ENCODE measurements at places on chromosomes 12 and 14.

- no peak for DNase-seq
Observed at GRCh38 chr14:82500222-82500621, 966.6 kb upstream of the SEL1L start.

GRCh38 chr12:51449580-51450246 lies 25.1 kb downstream of the SLC4A8 start:
- no peak for DNase-seq

DNA sequence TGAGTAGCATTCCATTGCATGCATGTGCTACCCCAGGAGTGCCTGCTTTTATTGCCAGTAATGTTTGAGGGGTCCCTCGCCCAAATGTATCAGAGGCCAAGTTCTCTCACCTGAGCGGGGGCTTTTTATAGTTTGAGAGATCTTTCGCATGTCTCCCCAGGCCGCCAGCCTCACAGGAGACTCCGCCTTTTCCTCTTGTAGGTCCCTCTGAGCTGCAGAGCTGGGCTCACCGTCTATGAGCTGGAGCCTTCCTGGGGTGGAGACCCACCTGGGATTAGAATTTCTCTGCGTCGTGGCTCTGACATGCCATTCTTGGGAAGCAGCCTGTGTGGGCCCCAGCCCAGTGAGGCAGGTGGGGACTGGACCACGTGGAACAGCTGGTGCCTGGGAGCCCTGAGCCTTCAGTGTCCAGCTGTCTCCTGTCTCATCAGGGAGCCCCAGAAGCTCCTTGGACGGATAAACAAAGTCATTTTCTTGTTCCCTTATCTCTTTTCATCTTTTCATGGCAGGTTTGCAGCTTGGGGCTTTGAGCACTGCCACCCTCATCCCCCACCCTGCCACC lies 261.7 kb upstream of the CRY1 start:
- no peak for DNase-seq

DNA sequence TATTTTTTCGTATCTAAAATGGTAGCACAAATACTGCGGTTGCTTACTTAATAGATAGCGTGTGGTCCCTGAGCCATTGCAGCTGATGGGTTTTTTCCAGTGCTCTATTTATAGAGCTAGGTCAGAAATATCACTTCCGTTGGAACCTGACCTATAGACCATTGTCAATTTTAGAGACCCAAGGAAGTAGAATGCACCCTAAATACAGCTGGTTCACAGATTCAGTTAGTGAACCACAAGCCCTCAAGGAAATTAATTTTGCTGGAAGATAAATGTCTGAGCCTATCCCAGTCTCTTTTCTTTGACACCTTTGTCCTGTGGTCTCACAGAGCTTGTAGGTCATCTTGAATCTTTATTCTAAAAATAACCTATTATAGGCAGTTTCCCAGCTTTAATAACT lies 391.0 kb downstream of the ZFP36L1 start:
- no peak for DNase-seq

DNA sequence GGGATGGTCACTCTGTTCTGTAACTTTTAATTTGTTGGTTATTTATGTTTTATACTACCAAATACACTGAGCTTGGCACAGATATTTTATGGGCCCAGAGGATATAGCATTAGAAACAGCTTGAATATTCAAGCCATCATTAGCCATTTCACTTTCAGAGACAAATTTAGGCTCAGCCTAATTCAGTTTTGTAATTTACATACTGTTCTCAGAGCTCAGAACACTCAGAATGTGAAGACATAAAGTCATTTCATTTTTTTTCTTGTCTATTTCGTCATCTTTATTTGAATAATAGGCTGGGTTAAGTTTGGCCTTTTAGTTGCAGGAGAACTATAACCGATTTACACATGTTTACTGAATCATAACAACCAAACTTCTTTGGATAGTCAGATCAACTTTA lies 361.7 kb downstream of the SNAPC1 start:
- no peak for DNase-seq

DNA sequence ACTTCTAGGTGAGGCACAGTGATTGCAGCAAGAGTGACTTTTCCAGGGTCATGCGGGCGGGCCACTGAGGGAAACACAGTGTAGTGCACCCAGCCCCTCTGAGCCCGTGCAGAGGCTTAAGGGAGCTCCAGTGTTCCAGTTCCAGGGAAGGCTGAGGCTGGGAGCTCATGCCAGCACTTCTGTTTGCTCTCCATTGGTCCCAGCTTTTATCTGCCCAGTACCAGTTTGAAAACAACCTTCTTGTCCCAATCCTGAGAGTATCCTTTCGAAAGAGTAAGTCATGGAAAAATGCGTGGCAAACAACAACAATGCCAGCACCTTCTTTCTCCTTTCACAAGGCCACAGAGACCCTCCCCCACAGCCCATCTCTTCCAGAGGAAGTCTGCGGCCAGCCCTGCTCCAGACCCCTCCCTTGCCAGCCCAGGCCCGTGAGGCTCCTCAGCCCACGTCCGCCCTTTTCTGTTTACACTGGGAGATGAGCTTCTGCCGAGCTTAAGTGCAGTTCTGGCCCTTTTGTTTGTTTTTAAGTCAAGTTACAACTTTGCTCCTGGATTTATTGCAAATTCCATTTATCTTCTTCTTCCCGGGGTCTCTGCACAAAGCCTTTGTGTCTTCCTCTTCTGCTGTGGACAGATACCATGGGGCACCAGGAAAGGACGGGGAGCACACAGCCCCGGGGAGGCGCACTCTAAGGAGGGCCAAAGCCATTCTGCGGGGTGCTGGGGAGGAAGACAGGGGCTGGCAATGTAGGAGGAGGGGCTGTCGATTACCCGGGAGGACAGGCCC lies 185.6 kb downstream of the ZFP36L1 start:
- DNase-seq: no peak

DNA sequence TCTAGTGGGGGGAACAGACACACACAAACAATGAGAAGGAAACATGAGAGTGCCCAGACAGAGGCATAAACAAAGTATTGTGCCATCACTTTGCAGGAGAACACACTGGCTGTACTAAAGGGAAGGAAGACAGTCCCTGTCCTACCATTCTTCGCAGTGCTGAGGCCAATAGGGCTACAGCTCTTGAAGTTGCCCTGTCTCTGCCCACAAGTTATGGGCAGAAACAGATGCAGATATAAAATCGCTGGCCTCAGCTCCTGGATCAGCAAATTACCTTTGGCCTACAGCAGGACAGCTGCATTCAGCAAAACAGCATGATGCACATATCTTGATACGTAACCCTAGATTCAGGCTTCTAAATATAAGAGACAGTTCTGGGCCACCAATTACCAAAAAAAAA lies 23.0 kb upstream of the PRKAB1 start:
- no peak for DNase-seq

- DNase-seq: no peak
Observed at GRCh38 chr12:116620492-116621191, 61.5 kb downstream of the MAP1LC3B2 start.

GRCh38 chr14:43754838-43755237 lies 752.2 kb downstream of the FSCB start:
- DNase-seq: no peak

DNA sequence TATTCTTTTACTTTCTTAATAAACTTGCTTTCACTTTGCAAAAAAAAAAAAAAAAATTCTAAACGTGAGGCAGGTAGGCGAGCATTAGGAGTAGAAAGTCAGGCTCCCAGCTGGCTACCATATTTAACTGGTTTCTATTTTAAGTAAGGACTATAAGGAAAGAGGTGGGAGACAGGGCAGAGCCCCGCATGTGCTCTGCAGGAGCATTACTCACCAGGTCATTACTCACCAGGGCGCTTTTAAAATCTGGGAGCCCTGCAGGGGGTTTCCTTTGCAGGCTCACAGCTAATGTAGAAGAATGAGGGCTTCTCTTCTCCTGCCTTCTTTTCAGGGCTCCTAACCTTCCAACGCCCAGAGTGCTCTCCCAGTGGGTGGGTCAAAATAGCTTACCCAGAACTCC lies 14.0 kb upstream of the DPF3 start:
- no peak for DNase-seq

DNA sequence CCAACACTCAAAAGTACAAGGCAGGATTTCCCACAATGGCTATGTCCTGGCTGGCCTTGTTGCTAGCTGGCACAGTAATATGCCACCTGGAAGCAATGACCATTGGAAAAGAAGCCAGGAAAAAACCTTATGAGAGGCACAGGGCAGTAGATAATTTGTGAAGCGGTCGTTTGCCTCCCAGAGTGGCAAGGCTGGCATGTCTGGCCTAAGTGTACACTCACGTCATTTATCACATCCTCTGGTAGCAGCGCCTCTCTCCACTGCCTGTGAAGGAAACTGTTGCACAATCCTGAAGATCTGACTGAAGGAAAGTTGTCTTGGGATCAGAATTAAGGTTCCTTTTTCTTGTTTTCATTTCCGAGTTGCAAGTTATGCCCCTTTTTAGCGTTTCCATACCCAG lies 408.5 kb downstream of the ZFP36L1 start:
- DNase-seq: no peak

- DNase-seq: no peak
Observed at GRCh38 chr14:19823765-19824164, 20.2 kb downstream of the OR4N2 start.

- peak; percentile 19 for DNase-seq
Observed at GRCh38 chr14:91047174-91047753, 13.2 kb downstream of the RPS6KA5 start.

DNA sequence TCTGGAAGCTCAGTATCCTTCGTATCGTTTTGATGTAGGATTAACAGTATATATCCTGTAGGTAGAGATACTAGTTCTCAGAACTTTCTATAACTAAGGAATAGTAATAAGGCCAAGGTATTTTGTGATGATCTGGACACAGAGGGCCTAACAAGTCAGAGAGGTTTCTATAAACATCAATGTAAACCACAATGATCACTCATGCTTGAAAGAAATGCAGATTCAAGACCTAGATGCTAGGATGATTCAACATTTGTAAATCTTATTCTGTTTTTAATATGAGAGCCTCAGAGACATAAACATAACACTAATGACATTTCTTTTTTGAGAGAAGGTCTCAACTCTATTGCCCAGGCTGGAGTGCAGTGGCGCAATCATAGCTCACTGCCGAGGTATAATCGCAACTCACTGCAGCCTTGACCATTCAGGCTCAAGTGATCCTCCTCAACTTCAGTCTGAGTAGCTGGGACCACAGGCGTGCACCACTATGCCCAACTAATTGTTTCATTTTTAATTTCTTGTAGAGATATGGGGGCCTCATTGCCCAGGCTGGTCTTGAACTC lies 16.2 kb downstream of the SUPT16H start:
- no peak for DNase-seq

- peak; percentile 58 for DNase-seq
Observed at GRCh38 chr14:65824285-65824977, 411.9 kb downstream of the FUT8 start.

GRCh38 chr12:131619106-131619642 lies 91.7 kb upstream of the SFSWAP start:
- DNase-seq: no peak

DNA sequence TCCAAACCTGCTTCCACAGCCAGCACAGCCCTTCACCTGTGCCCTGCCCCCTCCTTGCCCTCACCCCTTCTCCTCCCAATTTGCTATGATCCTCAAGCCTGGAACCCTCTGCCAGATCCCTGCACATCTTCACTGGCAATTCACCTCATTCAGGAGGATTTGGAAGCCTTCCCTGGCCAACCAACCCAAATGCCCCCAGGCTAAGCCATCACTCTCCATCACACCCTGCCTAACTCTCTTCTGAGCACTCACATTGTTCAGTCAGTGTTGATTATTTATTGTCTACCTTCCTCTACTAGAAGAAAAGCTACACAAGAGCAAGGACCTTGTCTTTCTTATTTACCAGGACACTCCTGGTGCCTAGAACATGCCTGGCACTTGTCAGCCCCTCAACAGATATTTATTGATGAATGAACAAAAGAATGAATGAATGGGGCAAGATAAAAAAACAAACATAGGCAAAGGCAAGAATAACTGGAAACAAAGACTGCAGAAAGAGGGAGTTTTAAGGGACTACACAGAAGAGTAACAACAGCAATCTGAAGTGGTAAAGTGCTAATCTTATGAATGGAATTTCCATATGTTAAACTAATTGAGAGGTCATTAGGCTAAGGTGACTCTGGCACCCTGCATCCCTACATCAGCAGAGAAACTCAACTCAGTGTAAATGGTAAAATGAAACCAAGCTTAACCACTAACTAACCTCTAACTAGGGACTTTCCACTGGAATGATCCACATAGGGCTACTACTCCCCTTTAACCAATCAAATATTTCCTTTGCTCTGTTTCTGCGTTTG lies 33.4 kb downstream of the TMTC1 start:
- no peak for DNase-seq

DNA sequence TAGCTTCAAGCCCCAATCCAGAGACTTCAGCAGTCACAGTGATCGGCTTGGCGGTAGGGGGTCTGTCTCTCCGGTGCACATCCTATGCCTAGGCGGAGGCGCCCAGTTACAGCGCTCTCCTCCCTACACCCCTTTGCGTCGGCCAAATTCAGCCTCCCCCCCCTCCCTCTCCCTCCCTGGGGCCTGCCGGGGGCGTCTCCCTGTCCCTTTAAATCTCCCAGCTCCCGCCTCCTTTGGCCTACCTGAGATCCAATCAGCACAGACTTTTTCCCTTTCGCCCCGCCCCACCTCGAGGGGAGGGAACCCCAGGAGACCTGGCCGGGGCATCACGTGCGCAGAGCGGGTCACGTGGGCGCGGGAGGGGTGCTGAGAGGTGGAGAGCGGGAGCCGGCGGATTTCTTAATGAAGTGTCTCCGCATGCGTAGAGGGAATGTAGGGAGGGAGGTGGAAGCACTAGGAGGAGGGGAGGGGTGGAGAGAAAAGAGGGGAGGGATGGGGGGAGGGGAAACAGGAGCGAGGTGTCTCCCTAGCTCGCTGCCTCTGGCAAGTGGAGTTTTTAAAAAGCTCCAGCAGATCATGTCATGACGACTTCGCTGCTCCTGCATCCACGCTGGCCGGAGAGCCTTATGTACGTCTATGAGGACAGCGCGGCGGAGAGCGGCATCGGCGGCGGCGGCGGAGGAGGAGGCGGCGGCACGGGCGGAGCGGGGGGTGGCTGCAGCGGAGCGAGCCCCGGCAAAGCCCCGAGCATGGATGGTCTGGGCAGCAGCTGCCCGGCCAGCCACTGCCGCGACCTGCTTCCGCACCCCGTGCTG lies at the start of gene HOXC13:
HOXC13 (plus strand) TSS at position 506 of the 815 bp plus-strand sequence; CDS start at position 582, 76 bp downstream.
- no peak for DNase-seq

DNA sequence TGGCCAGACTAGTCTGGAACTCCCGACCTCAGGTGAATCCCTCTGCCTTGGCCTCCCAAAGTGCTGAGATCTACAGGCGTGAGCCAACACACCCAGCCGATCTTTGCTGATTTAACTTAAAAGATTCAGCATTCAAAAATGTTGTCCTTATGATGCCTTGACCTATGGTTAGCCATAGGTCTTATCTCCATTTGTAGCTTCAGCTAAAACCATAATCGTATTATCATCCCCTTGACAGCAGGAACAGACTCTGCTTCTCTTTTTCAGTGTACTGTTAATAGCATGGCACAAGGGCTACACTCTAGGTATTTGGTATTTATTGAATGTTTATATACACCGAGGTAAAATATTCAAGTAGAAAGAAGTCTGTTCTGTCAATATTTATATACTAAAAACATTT lies 15.3 kb downstream of the CCDC62 start:
- no peak for DNase-seq

- no peak for DNase-seq
Observed at GRCh38 chr12:113278633-113279032, 56.3 kb downstream of the SLC8B1 start.

- no peak for DNase-seq
Observed at GRCh38 chr12:26106347-26106746, 18.5 kb downstream of the BHLHE41 start.

All from activated gamma-delta T cell treated with Interleukin-2 at 50 U/mL for 16 hours (primary cell).